ENCODE measurements at places on chromosomes 2 and 18.

DNA sequence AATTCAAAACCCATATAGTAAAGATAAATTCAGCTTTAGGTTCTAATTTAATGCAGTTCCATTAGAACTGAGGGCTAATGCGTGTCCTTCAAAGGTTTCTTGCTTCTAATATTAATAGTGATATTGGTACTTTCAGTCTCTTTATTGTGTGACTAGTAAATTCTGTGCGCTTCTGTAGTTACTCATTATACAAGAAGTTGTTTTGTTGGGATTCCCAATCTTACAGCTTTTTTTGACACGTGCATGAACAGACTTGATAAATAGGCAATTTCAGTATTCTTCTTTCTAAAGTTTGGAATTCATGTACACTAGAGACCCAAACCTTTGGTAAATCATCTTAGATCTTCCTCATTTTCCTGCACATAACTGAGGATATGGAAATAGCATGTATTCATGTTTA, 71.8 kb downstream of the HAUS1 start:
- no peak for DNase-seq

GRCh38 chr2:88824951-88825350, 133.5 kb downstream of the RPIA start:
- no peak for DNase-seq

- no peak for DNase-seq
Measured at GRCh38 chr2:224930990-224931389, 111.3 kb downstream of the DOCK10 start.

DNA sequence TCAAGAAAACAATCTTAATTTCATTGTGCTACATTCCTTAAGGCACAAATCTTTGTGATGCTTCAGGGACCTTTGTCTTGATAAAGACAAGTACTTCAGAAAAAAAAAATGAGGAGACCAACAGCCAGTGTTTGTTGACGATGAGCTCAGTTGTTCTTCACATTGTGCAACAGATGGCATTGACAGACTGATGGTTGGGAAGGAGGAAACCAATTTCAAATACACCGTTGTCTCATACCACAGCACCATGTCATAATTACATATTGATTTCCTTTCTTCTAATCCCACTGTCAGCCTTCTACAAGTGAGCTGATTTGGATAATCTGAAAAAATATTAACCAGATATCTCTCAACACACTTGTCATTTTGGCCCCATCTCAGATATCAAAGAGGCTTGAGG, 53.7 kb upstream of the GRB14 start:
- no peak for DNase-seq

Data from thymus (tissue), 14 donors.